ENCODE measurements at places on chromosomes 2 and 18.

DNA sequence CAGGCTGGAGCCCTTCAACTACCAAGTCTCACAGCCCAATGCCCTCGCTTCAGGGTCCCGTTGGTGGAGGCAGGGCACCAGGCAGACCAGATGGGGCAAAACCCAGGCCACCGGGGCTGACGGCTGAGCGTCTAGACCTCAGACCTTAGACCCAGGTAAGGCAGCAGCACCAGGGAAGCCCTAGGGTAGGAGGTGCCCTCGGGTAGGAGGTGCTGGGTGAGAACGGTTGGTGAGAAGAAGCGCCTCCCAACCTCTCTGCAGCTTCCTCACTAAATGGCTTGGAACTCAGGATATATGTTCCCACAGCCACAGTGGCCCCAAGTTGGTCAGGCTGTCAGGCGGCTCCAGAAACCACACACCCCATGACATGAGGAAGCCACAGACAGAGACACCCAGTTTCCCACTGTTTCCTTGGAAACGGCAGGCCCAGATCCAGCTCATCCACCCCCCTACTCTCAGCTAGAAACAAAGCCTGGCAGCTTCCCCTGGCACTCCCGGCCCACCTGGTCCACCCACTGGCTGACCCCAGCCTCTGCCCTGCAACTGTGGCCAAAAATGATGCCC lies 13.1 kb upstream of the MLPH start:
- DNase-seq: no peak

- DNase-seq: no peak
Observed at GRCh38 chr2:133223226-133223625, 345.0 kb downstream of the NCKAP5 start.

- DNase-seq: no peak
Observed at GRCh38 chr2:226760412-226761194, 39.0 kb downstream of the IRS1 start.

DNA sequence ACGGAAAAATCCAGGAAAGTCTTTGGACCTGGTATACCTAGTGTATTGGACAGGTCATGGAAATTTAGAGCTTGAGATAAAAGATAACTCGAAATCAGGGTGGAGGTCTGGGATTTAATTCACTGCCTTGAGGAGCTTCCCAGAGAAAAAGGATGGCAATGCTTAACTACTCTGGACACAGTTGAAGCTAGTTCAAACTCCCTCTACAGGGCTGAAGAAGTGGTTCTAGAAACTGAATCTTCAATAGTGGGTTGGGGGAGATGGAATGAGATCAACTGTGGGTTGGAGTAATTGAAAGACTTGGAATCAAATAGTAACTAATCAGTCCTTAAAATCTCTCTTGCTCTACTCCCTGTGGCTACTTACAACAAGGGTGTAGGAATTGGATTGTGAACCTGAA lies 600.1 kb downstream of the IRS1 start:
- no peak for DNase-seq

DNA sequence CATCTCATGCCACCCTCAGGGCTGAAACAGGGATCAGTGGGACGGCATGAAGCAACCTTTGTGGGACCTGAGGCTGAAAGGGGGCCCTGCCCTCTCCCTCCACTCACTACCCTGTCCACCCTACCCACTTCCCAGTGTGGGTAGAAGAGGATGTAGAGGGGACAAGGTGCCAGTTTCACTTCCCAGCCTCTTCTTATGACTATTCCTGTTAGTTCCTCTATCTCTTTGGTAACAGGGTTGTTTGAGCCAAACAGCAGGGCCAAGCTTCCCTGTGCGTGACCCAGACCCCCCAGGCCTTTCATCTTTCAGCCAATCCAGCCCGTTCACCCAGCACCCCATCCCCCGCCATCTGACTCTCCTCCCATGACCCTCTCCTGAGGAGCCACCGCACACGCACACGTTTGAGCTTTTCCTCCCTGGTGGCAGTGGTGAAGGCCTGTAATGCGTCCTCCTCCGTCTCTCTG lies 82.3 kb downstream of the STPG4 start:
- no peak for DNase-seq

DNA sequence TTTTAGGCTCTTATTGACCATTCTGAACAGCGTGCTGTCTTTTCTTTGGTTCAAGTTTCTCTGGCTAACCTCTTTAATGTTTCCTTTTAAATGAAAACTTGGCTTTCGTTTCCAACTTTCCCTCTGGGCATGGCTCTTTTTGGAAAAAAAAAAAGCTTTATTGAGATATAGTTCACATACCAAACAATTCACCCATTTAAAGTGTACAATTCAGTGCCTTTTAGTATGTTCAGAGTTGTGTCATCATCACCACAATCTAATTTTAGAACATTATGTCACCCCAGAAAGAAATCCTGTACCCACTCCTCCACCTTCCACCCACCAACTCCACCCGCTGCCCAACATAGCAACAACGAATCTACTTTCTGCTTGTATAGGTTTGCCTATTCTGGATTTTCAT lies 322.4 kb downstream of the ADCYAP1 start:
- no peak for DNase-seq

DNA sequence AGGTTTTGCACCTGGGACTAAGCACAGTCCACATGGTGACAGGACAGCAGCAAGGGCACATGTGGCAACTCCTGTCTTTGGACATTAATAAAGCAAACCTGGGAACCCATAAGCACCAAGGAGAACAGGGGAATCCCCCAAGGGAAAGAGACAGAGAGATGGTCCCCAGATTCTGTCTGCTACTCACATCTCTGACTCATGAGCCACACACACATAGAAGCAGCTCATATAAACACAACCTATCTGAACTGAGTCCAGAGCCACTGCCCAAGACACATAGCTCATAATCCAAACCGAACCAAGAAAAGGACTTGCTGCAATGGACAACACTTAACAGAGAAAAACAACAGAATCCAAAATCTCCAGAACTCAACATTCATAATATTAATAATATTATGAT lies 82.5 kb downstream of the OSBPL1A start:
- DNase-seq: no peak

DNA sequence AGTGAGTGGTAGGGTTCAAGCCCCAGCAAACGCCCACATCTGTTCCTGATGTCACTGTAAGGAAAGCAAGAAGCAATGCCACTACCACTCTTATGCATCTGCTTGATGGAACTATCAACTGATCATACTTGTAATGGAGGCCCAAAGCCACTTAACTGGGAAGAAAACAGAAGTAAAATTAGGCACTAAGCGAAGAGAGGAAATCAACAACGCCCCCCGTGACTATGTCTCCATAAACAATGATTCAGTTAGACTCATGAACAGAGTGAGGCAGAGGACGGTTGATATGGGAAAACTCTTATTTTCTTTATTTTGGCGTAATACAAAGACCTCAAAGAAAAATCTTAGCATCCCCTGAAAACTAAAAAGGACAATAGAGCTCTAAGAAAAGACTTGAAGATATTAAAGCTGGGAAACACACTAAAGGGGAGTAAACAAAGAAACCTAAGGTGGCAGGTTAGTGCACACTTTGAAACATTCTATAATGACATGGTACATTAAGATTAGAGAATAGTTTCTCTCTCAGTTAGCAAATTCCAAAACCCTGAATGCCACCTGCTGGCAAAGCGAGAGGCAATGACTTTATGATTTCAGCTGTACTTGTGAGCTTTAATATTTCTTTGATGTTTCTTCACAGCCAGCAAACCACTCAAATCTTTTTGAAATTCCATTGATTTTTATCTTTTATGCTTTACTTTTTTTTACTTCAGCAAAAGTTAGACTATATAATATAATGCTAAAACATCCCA lies 86.5 kb downstream of the LRP2 start:
- no peak for DNase-seq

Measured in smooth muscle cell of the brain vasculature (primary cell).